Kidney (tissue), 22 donors: ENCODE measurements at places on chromosomes 5 and 9. TPM values are rescaled to one million over a fixed set of nuclear protein-coding genes. Genes with fewer than 3 reads are reported as not detected.

DNA sequence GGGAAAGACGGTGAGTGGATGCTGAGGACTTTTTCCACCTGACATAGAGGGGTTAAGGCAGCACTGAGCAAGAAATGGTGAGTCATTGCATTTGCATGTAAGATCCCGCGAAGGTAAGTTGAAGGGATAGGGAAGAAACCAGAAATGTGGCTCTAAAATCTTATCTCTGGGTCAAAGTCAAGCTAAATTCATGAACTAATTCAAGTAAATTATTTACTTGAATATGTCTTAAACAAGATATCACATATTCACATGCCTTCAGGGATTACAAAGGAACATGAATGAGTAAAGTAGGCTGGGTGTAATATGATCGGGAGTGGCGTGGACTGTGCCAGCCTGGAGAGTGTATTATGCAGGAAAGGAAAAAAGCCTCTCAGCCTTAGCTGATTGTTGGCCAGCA is 74.4 kb upstream of the EQTN start:
- DNase-seq = no peak

- no peak for DNase-seq
These were observed 19.6 kb upstream of the RNF20 start for GRCh38 chr9:101514071-101514470.

GRCh38 chr5:32574540-32575175 is 10.7 kb upstream of the SUB1 start:
- no peak for DNase-seq

- no peak for DNase-seq
These were observed 67.1 kb downstream of the ALDH7A1 start for GRCh38 chr5:126527892-126528291.

GRCh38 chr5:172444110-172444510 is 10.2 kb downstream of the SH3PXD2B start:
- no peak for DNase-seq

- peak; percentile 23 for DNase-seq
These were observed 1.2 kb upstream of the SMARCA2 start for GRCh38 chr9:2013743-2014475.

DNA sequence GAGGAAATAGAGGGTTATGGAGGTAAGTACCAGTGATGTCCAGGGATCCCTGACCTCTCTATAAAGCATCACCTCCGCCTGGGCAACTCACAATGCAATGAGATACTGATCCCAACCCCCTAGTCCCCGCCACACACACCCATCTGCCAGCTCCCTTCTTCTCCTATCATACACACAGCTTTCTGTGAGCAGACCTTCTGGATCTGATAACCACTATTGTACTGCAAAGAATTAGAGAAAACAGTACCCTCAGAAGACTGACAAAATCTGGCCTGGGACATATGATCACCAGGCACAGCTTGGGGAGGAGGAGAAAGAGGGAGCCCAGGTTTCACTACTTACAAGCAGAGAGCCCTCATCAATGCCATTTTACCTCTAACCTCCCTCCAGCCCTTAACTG is 249.0 kb downstream of the SEC61B start:
- DNase-seq = no peak

GRCh38 chr5:82804155-82804690 is 273.0 kb downstream of the TMEM167A start:
- no peak for DNase-seq

DNA sequence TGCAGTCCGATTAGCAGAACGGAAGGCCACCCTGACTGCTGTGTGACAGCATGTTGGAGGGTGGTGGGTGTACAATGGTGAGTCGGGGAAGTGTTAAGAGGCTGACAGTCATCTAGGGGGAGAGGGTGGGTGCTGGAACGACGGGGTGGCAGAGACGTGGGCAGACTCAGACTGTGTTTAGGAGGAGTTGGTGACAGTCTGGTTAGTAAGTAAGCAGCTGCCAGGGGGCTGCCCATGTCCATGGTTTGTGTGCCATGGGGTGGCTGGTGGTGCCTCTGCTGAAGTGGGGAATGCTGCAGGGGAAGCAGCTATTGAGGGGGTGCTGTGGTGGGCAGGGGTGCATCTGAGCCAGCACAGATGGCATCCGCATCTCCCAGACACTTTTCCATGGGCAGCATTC is 51.3 kb upstream of the BOD1 start:
- DNase-seq = peak; percentile 5

GRCh38 chr9:106467865-106468164 is 395.2 kb upstream of the ZNF462 start:
- no peak for DNase-seq

GRCh38 chr5:137510671-137511070 is 11.5 kb upstream of the SPOCK1 start:
- no peak for DNase-seq

GRCh38 chr5:116225281-116225922 is 140.6 kb downstream of the COMMD10 start:
- no peak for DNase-seq

- DNase-seq = peak; percentile 44
These were observed 3.0 kb downstream of the PCDH1 start for GRCh38 chr5:141875022-141875740.

DNA sequence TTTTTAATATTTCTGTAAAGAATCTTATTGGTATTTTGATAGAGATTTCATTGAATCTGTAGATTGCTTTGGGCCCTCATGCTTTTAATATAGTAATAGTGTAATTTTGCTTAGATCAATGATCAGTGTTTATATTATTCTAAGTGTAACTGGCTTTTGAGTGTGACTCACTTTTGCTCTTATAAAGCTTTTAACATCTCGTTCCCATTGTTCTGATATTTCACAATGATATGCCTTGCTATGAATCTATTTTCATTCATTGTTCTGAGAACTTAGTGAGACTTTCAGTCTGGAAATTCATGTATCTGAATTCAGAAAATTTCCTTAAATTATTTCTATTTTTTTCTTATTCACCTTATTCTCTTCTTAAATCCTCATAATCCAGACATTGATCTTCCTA is 13.5 kb upstream of the MAMDC2 start:
- no peak for DNase-seq

- no peak for DNase-seq
These were observed 129.3 kb downstream of the GRIA1 start for GRCh38 chr5:153619771-153620170.

DNA sequence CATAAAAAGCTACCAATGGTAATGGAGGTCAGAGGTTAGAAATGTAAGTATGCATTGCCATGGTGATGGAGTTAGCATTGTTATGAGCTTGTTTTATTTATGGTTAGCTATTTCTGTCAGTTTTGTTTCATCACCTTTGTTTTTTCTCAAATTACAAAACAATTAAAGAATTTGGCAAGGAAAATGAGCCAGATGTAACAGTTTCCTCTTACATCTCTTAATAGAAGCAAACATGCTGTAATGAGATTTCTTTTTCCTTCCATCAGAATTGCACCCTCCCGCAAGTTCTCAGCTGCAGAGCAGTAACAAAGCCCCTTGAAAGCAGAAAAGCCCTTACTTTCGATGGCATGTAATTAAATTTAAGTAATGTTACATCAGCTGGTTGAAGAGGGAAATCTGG is 233.0 kb downstream of the SGCD start:
- peak; percentile 49 for DNase-seq

DNA sequence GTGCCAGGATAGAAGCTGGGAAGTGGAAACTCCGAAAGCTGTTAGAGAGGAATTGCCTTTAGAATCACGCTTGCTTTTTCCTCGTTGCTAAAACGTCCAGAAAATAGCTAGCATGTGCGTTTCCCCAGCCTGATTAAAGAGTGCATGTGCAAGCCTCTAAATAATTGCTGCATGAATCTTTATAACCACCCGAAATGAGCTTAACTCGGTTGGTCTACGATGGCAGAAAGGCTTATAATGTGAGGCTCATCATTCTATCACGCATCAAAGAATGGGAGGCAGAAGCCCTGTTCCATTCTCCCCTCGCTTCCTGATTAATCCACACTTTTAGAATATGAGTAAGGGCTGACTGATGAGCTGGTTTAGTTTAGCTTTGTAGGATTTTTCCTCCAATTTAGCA is 394.6 kb upstream of the WWC1 start:
- DNase-seq = no peak

DNA sequence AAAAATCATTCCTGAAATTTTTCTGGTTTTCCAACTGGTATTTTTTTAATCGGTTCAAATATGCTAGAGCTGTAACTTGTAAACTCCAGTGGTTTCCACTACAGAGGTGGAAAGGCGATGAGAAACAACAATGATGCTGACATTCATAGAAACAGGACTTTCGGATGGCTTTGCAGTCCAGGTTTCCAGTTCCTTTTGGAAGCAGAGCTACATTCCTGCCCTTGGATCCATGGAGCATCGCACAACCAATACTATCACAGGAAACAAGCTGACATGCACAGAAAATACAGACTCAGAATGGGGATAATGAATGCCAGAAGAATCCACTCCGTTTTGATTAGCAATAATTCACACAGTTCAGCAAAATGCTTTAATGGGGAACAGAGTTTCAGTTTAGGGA is 140.0 kb downstream of the EPB41L4A start:
- DNase-seq = no peak

DNA sequence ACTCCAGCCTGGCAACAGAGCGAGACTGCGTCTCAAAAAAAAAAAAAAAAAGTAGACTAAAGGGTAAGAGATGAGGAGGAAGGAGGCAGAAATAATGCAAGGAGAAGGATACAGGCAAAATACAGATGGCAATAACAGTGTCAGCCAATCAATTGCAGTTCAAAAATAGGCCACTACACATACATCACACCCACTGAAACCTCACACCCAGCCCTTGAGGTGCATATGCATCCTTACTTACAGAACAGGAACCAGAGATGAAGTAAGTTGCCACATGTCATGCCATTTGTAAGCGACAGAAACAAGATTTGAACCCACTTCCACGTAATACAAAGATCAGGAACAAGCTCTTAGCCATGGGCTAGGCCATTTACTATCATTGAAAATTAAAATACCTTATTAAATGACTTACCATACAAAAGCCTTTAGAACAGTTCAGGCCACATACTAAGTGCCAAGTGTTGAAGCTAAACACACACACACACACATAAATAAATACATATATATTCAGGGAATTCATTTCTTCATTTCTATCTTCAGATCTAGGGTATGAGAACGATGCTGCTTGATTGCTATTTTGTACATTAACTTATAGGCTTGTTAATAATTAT is 98.4 kb downstream of the FNBP1 start:
- DNase-seq = no peak

- DNase-seq = no peak
These were observed 36.5 kb upstream of the RASA1 start for GRCh38 chr5:87231037-87231808.

DNA sequence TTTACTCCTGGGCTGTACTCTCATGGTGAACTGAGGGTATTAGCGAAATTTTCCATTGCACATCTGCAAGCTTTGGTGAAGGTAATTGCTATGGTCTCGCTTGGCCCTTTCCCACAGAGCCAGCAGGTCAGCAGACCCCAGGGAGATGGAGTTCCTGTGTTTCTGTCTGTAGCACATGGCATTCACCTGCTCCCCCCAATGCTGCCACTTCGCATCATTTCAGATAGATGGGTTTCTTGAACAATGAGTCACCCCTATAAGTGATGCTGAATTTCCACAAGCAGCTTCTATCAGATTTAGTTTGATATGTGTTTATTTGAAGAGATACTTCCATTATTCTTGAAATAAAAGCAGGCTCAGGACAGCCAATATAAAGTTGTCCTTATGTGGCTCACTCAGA is 117.8 kb downstream of the ERCC6L2 start:
- DNase-seq = no peak

DNA sequence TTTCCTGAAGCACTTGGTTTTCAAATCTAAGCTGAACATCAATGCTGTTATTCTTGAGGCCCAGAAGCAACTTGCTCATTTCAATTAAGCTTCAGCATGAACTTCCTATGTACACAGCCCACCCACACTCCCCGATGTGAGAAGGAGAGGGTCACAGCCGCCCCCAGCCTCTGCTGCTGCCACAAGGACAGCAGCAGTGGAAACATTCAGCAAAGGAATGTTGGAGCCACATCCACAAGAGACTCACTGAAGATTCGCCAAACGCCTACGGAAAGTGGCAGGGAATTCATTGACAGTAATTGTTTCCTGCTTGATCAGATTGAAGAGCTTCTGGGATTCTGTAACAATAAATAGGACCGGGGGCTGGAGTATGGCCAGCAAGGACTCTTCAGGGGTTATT is 2.9 kb downstream of the TGFBI start:
- DNase-seq = no peak

DNA sequence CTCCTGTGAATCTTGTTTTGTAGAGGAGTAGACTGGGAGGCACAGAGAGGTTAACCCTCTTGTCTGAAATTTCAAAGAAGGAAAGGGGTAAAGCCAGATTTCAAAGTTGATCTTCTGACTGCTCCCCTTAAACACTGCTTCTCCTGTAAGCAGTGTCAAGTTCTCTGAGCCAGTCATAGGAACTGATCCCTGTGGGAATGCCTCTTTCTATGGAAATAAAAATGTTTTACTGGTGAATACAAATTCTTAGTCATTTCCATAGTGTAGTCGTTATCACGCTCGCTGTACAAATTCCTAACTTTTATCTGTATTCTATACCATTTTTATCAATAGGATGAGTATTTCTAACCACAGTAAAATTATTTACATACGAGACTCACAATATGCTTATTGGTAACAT is 66.3 kb upstream of the PRRC1 start:
- no peak for DNase-seq

IFT74 gene
- 14.1 TPM for polyA plus RNA-seq

SPAAR gene
- polyA plus RNA-seq = 3.2 TPM

UTP15 gene
- polyA plus RNA-seq = 4.5 TPM

GLRA1 gene
- not detected for polyA plus RNA-seq

PCDHGA3 gene
- polyA plus RNA-seq = 0.22 TPM

CXXC5 gene
- polyA plus RNA-seq = 116 TPM

ALDH7A1 gene
- polyA plus RNA-seq = 184 TPM
